ENCODE measurements at places on chromosomes 16 and 17. TPM values are rescaled to one million over a fixed set of nuclear protein-coding genes. Genes with fewer than 3 reads are reported as not detected.

The SLC52A1 gene
- 0.25 TPM for total RNA-seq

The KRTAP2-2 gene
- not detected for total RNA-seq

The CXCL16 gene
- total RNA-seq: 5.6 TPM

The TMEM132E gene
- total RNA-seq: 0.60 TPM

The PRKCB gene
- total RNA-seq: 129 TPM

The RAB11FIP4 gene
- 51.1 TPM for total RNA-seq

The NLRC3 gene
- 93.5 TPM for total RNA-seq

The CES1 gene
- total RNA-seq: not detected

The SLC5A2 gene
- 4.7 TPM for total RNA-seq

The SOX8 gene
- 3.0 TPM for total RNA-seq

The HOXB8 gene
- total RNA-seq: not detected

The KRTAP4-1 gene
- not detected for total RNA-seq

The DLX4 gene
- 0.88 TPM for total RNA-seq

The CKLF gene
- total RNA-seq: 43.1 TPM

The TVP23A gene
- total RNA-seq: not detected

The TP53TG3C gene
- not detected for total RNA-seq

Measured in naive thymus-derived CD8-positive, alpha-beta T cell (primary cell).